ENCODE measurements at places on chromosomes 13 and 19. TPM values are rescaled to one million over a fixed set of nuclear protein-coding genes. Genes with fewer than 3 reads are reported as not detected.

The CBARP gene
- 6.8 TPM for total RNA-seq

The TPTE2 gene
- total RNA-seq, result not detected

The PGLYRP1 gene
- not detected for total RNA-seq

The ZIC5 gene
- total RNA-seq, result not detected

The ZNF154 gene
- total RNA-seq, result 2.1 TPM

The SERPINE3 gene
- total RNA-seq, result 0.07 TPM

The FOSB gene
- total RNA-seq, result 0.65 TPM

The FCER2 gene
- not detected for total RNA-seq

The CGB5 gene
- not detected for total RNA-seq

The TMTC4 gene
- total RNA-seq, result 31.2 TPM

The PRODH2 gene
- total RNA-seq, result not detected

The SLC6A16 gene
- 0.29 TPM for total RNA-seq
